NCI-H1105 (cell line): ENCODE measurements at places on chromosomes 1 and 21.

- no peak for DNase-seq
These were observed 57.4 kb upstream of the TARS2 start for GRCh38 chr1:150429805-150430204.

DNA sequence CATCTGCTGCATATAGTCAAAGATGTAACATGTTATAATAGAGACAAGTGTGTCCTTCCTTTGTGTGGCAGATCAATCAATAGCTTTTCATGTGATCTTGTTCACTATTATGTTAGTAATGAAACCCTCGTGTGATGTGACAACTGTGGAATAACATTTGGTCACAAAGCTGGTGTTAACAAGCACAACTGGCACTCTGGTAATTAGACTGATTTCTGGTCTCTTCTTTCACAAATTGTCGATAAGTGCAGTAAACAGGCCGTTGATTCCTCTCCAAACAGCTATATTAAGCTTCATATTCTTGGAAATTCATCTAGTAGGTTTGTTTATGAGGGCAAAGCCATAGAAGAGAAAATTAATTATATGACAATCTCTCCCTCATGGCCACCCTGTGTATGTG lies 616.7 kb upstream of the PTBP2 start:
- DNase-seq, result peak; percentile 33

DNA sequence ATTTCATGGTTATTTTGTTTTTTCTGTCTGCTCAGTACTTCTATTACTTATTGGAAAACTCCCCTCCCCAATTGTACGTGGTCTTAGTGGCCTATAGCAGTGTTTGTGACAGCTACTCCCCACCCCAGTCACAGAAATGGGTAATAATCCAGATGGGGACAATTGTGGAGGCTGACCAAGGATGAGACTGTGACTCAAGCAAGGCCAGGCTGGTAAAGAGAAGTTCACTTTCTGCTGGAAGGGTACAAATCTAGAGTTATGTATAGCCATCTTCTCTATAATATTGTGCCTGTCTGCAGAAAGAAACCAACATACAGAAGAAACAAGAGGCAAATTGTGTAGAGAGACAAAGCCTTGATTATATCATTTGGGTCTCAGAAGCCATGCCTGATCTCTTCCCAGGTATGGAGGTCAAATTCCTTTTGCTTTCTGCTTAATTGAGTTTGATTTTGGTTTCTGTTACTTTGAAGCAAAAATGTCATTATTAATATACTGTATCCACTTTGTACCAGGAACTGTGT lies 270.4 kb downstream of the HLX start:
- DNase-seq, result no peak

DNA sequence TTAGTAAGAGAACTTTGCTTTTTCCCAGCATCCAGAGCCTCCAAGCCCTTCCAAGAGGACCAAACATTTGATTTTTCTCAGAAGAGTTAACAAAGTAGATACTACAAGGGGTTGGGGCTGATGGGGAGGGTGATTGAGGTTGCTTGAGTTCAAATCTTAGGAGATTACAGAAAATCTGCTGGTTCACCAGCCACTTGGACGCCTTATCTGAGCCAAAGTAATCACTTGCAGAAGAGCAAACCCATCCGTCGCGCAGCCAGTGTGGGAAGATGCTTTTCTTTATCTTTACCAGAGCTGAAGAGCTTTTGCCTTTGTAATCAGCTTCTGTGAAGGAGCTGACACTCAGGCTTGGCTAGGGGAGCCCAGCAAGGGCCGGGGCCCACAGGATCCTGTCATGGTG lies 91.9 kb upstream of the CTTNBP2NL start:
- no peak for DNase-seq

DNA sequence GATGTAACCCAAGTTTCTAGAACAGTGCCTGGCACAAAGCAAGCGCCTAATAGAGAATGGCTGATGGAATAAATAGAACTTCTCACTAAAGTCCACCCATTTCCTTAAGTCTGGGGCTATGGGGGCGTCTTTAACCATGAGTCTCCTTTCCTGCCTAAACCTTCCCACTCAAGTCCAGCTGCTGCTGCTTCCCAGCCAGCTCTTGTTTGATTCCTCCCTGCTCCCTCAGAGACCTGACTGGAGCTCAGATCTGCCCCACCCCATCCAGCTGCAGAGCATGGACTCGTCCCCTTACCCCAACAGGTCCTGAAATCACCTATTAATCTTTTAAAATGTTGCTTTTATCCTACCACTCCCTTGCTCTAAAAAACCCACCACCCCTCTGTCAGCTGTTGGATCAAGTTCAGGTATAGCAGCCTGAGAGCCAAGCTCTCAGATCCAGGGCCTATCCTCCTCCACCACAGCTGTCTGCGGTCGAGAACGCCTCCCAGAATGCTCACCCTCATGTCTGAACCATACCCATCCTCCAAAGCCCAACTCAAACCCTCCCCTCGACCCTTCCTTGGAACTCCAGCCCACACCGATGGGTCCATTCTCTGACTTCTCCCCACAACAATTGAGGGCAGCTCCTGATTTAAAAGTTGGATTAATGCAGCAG lies 12.8 kb upstream of the GALNT2 start:
- no peak for DNase-seq

DNA sequence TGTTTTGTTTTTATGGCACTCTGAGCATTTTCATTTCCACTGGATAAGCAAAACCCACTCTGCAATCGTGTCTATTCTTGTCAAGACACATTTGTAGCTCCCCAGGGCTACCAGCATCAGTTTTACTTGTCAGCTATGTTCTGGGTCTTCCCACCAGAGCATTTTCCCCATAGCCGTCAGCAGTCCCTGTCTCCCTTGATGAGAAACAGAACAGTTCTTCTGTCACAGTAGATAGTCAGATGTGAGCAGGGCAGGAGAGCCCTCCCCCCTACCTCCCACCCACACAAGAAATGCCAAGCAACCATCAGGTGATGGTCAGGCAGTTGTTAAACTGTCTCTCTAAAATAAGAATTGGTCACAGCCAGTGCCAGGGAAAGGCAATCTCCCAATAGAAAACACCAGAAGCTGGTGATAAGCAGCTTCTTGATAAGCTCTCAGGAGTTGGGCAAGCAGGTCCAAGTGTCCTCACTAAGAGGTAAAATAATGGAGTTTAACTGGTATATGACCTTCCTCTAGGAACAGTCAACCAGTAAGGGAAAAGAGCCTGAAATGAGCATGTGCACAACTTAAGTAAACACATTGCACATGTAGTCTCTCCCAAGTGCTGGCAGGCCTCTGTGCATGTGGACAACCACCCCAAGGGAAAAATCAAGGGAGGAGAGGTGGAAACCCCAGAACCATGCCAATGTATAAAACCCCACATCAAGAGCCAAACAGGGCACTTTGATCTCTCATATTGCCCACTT lies 208.2 kb downstream of the S1PR1 start:
- DNase-seq, result no peak

GRCh38 chr1:39959651-39960333 lies 4.8 kb downstream of the MFSD2A start:
- no peak for DNase-seq

DNA sequence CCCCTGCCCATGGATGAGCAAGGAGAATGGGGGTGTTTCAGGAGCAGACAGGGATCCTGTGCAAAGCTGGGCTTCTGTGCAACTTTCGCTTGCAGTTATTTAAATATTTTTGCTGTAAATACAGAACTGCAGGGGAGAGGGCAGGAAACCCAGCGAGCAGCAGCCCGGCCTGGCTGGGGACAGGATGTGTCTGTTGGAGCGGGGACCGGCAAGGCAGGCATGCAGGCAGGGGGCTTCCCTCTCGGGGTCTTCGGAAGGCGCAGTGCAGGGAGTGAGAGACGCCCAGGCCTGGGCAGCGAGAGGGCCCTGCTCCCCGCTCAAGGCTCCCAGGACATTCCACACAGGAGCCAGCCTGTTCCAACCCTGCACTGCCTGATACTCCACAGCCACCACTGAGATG lies 1.7 kb upstream of the AIRE start:
- no peak for DNase-seq

DNA sequence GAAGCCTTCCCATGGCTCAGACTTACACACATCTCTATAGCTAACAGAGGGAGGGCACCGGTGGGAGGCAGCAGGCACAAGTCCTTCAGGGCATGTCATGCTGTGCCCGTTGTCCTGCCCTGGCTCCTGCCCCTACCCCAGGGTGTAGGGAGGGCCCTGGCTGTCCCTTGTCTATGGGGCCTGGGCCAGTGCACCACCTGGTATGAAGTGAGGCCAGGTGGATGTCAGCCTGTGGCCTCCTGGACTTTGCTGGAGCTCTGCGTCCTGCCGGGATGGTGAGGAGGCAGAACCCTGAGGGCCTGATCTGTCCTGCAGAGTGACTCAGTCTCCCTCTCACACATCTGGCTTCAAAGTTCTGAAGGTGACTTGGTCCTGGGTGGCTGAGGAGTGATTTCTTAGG lies 47.3 kb upstream of the GPR37L1 start:
- DNase-seq, result no peak

DNA sequence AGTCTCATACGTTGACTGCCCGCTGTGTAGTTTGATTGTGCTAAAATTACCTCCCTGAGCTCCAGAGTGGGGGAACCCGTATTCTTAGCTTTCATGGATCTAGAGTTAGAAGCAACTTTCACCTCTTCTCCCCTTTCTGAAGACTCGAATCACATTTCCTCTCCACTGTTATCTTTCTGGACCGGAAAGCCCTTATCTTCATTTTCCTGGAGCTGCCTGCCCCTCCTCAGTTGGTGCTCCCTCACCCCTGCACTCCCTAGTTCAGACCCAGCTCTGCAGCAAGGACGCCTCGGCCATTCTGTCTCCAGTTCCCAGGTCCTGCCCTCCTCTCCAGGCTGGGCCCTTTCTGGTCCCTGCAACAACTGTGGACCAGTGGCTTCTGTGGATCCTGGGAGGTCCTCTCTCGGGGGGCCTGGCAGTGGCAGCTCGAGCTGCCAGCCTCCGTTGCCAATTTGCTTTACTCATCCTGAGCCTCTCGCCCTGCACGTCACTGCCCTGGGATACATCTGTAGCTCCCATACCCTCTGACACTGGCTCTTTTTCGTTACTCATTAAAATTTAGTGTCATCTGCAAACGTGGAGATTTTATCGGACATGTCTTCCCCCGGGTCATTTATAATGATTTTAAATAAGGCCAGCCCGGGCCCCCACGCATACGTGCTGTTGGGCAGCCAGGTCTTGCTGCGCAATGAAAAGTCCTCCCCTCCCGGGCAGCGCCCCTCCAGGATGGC lies 141.5 kb upstream of the VAMP3 start:
- DNase-seq, result no peak

DNA sequence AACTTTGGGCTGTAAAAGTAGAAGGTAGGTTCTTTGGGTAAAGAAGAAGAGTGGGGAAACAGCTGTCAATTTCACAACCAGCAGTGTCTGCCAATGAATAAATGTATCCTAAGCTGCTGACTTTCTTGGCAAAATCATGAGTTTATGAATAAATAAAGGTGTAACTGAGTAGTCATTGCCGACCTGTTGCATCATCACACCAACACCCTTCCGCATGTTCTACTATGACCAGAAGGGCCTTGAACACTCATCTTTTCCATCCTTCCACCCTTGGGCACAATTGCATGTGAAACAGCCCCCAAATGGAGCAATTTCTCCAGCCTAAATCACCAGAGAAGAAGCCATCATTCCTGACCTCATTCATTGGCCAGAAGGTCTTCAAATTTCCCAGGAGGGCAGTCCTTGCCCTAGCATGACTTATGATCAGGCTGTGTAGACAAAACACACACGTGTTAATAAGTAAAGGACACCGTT lies 31.2 kb upstream of the QSOX1 start:
- DNase-seq, result no peak

DNA sequence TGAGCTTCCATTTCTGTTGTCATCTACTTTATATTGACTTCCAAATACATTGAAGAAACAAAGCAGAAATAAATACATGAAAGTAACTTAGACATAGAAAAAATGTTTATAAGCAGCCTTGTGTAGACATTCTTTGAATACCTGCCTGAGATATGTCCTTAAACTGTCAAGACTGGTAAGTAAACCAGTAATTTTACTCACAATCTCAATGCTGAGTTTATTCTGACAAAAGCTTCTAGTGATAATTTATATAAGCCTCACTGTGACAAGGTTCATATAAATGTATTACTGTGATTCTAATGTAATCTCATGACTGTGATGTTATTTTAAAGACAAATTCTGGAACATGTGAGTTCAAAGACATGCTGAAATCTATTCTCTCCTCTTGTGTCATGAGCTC lies 516.7 kb upstream of the B3GALT2 start:
- no peak for DNase-seq

DNA sequence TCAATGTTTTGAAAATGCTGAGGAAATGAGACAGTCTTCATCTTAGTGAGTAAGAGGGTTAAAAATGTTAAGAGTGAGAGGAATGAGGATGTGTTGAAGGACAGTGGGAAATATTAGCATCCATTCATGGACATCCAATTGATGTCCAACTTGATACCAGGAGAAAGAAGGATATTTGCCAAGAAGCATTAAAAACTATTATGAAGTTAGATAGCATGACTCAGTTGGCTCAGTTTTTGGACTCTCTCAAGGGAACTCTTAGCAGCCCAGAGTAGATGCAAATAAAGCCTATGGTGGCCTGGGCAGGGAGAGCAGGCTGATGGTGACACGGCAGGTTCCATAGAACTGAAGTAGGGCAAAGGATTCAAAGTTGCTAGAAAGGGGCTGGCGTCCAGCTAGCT lies 171.0 kb downstream of the ZZZ3 start:
- no peak for DNase-seq

- peak; percentile 53 for DNase-seq
These were observed 35.6 kb upstream of the TMEM61 start for GRCh38 chr1:54944610-54945392.
